Left renal cortex interstitium (tissue), 4 donors: ENCODE measurements at places on chromosomes 11 and 22. TPM values are rescaled to one million over a fixed set of nuclear protein-coding genes. Genes with fewer than 3 reads are reported as not detected.

The MS4A2 gene
- 0.11 TPM for polyA plus RNA-seq

The TRIM49 gene
- polyA plus RNA-seq = not detected

The ME3 gene
- 36.4 TPM for polyA plus RNA-seq

The DEUP1 gene
- 0.98 TPM for polyA plus RNA-seq

The ARL2 gene
- 60.0 TPM for polyA plus RNA-seq

The PHLDA2 gene
- 2.7 TPM for polyA plus RNA-seq

The FBLN1 gene
- 138 TPM for polyA plus RNA-seq

The ADAMTS15 gene
- polyA plus RNA-seq = 71.1 TPM

The HTR3A gene
- not detected for polyA plus RNA-seq

The C22orf23 gene
- polyA plus RNA-seq = 4.3 TPM

The KCNK7 gene
- polyA plus RNA-seq = 0.34 TPM

The CSF2RB gene
- 2.9 TPM for polyA plus RNA-seq

The CRYBA4 gene
- polyA plus RNA-seq = not detected

The INS gene
- polyA plus RNA-seq = not detected

The TRIM48 gene
- polyA plus RNA-seq = not detected

The OLFML1 gene
- polyA plus RNA-seq = 42.4 TPM

The OR4D10 gene
- not detected for polyA plus RNA-seq

The OR6A2 gene
- polyA plus RNA-seq = not detected

The TRPM5 gene
- 1.7 TPM for polyA plus RNA-seq

The CHADL gene
- 3.6 TPM for polyA plus RNA-seq

The OR2AG1 gene
- 0.05 TPM for polyA plus RNA-seq

The HBG1 gene
- polyA plus RNA-seq = 7.0 TPM

The CD3E gene
- polyA plus RNA-seq = 0.51 TPM

The CCDC83 gene
- not detected for polyA plus RNA-seq

The KDM4D gene
- 2.3 TPM for polyA plus RNA-seq

The PNPLA3 gene
- polyA plus RNA-seq = 1.5 TPM

The GPHA2 gene
- polyA plus RNA-seq = 3.1 TPM

The PDGFD gene
- polyA plus RNA-seq = 24.9 TPM

The TSSC4 gene
- 35.5 TPM for polyA plus RNA-seq

The CASP5 gene
- polyA plus RNA-seq = not detected

The TESMIN gene
- polyA plus RNA-seq = 23.3 TPM

The FIBIN gene
- 27.8 TPM for polyA plus RNA-seq

The PHOX2A gene
- polyA plus RNA-seq = not detected

The PGA5 gene
- not detected for polyA plus RNA-seq

The RFPL1 gene
- polyA plus RNA-seq = 1.0 TPM

The LTO1 gene
- polyA plus RNA-seq = 35.3 TPM
